ENCODE measurements at places on chromosomes 11 and 22.

GRCh38 chr11:118033443-118033842, 43.4 kb upstream of the TMPRSS4 start:
- DNase-seq: no peak

GRCh38 chr11:35030716-35031213, 108.2 kb upstream of the CD44 start:
- DNase-seq: peak; percentile 91

- no peak for DNase-seq
These were observed 18.2 kb downstream of the KCNJ1 start for GRCh38 chr11:128848815-128849455.

- no peak for DNase-seq
These were observed 14.5 kb downstream of the SLC35F2 start for GRCh38 chr11:107844041-107844440.

- no peak for DNase-seq
These were observed 16.9 kb upstream of the MTCH2 start for GRCh38 chr11:47659276-47659675.

- no peak for DNase-seq
These were observed 9.5 kb upstream of the LTO1 start for GRCh38 chr11:69684651-69685050.

Data from GM04503 (cell line).